ENCODE measurements at places on chromosomes 16 and 17.

GRCh38 chr17:3944485-3945388, 19.5 kb downstream of the ATP2A3 start:
- no peak for DNase-seq

DNA sequence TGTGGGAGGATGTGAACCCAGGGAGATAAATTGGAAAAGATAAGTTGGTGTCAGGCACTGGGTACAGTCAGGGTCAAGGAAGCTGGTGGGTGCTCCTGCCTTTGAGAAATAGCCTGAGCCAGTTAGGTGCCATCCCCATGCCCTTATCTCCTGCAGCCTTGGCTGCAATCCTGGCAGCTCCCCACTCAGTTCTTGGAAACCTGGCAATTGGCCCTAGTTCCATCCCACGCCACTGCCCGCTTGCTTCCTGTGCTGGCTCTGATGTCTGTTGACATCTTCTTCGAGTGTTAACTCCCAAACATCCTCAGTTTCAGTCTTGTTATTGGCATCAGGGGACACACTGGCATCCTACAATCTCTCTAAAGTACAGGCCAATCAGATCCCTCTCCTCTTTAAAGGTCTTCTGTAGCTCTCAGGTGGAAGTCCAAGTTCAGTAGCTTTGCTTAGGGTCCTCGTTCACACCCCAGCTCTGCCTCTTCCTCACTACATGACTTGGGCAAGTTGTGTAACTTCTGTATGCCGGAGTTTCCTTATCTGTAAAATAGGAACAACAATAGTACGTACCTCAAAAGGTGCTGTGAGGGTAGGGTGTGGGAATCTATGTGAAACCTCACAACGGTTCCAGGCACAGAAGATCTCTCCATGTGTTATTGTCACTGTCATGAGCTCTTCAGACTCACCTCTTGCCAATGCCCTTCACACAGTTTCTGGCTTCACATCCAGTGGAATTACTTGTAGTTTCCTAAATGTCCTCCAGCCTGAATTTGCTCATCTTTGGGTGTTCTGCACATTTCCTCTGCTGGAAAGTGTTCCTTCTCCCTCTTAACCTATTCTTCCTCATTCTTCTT, 13.5 kb upstream of the PRKAR1A start:
- DNase-seq = no peak

DNA sequence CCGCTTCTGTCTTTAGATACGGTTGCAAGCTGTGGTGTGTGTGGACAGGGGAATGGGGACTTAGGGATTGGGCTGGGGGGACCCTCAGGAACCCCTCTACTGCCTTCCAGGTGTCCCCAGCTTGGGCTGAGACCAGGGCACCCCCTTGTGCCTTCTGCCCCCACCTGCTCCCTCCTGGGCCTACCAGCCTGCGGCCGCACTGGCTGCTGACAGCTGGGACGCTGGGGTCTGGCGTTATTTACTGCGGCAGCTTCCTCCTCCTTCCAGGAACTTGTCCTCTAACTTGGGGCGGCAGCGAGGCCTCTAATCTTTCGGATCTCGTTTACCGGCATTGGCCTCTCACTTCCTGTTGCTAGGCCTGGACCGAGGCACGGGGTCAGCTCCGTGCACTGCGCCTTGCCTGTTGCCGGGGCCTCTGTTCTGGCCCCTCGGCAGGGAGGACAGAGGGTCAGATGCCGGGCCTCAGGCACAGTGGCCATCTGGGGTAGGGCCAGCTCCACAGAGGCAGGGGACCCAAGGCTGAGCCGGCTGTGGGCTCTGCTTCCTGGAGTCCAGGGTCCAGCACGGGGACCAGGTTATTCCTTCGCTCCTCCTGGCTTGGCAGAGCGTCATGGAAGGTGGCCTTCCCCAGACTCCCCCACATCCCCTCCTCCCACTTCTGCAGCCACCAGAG, 31.8 kb downstream of the TMEM235 start:
- peak; percentile 21 for DNase-seq

DNA sequence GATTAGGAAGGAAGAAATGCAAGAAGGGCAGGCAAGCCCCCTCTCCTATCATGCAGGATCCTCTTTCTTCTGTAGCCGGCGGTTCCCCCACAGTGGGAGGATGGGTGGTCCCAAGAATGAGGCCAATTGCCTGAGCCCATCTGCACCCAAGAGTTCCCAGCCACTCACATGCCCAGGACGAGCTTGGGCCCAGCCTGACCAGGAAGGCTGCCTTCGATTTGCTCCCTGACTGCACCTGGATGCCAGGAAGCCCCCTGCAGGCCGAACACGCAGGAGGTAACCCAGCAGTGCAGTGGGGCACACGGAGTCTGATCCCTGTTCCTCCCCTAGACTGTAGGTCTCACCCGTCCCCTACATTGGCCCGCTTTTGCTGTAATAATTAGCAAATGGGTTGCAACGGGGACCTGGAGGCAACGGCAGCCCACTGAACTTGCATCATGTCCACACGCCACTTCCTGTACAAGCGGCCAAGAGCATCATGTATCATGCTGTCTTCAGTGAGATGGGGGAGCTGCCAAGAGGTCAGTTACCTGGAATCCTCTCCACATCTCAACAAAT, 67.5 kb downstream of the AMFR start:
- no peak for DNase-seq

DNA sequence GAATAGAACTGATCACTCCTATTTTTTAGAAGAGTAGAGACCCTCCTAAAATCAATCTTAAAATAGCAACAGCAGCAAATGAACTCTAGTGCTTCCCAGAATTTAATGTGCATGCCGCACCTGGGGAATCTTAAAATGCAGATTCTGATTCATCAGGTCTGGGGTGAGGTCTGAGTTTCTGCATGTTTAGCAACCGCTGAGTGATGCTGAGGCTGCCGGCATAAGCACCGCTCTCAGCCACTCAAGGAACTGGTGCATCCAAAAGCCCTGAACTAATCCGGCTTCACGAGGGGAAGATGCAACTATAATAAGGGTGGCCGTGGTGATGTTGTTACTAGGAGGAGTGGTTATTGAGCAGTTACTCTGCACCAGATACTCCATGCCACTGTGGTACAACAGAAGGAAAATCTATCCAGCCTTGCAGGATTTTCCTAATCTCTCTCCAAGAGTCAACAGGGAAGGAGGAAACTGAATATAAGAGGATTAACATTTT, 19.7 kb downstream of the SDK2 start:
- DNase-seq = no peak

DNA sequence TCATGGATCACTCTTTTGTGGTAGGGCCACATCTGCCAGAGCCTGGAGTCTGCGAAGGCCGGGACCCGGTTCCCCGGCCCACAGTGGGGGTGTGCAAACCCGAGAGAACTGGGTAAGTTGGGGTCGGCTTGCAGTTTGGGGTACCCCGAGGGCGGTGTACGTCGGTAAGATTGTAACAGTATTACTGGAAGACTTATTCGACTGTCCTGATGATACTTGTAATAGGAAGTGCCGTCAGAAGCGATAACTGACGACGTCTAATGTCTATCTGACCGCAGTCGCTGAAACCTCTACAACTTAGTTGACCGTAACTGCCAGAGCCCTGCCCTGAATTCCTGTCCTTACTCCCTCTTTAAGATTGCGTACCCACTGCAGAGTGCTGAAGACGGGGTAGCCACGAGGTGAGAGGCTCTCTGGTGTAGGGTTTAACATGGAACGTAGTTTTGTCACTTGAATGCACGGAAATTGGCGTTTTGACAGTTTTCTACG, 24.0 kb downstream of the TRPV2 start:
- no peak for DNase-seq

GRCh38 chr17:17613708-17614114, 22.2 kb upstream of the PEMT start:
- peak; percentile 11 for DNase-seq

- DNase-seq = no peak
These were observed 5.5 kb upstream of the MAF start for GRCh38 chr16:79605999-79606398.

DNA sequence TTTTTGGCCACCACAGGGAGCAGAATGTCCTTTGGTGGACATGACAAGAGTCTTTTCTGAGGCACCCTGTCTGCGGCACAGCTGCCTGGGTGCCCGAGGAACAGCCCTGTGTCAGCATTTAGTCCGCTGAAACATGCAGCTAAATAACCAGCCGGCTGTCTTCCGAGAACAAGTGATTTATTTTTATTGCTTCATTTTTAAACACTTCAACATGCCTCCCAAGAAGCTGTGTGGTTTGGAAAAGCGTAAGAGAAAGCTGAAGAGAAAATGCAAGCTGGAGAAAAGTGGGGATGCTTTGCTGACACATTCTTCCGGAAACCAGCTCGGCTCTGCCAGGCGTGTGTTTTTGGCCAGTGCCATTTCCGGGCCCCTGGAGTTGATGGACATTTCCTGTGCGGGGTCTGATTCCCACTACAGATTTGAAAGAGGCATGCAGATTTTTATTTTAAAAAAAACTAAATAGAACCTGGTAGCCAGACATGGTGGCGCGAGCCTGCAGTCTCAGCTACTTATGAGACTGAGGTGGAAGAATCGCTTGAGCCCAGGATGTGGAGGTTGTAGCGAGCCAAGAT, 94.7 kb downstream of the SEC14L1 start:
- no peak for DNase-seq

DNA sequence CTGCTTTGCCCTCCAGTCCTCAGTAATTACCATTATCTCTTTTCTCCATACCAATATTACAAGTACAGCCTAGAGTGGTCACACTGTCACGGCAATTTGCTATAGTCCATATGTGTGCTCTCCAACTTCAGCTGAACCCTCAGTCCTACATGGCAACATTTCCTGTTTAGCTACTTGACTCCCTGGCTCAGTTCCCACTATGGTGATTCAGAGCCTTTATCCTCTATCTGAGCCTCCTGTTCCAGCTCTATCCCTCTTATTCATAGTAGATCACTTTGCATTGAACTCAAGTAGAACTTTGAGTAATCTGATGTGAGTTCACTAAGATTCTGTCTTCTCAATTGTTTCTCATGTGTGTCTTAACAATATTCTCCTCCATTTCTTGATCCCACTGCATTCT, 43.7 kb upstream of the GOSR1 start:
- no peak for DNase-seq

DNA sequence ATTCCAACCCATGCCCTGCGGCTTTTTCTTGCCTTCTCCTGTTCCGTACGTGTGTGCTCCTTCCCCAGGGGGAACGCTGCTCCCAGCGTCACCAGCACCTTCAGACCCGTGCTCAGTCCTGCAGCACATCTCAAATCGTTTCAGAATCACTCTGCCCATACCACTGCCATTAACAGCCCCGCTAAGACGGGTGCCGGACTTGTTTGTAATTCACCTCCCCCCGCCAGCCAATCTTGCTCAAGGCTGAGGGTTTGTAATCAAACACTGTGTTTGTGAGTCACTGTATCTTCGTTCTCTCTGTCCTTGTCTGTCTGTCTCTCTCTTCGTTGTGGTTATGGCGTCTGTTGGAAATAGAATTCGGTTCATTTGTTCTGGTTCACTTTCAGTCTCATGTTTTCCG, 17.3 kb downstream of the CARD14 start:
- no peak for DNase-seq

DNA sequence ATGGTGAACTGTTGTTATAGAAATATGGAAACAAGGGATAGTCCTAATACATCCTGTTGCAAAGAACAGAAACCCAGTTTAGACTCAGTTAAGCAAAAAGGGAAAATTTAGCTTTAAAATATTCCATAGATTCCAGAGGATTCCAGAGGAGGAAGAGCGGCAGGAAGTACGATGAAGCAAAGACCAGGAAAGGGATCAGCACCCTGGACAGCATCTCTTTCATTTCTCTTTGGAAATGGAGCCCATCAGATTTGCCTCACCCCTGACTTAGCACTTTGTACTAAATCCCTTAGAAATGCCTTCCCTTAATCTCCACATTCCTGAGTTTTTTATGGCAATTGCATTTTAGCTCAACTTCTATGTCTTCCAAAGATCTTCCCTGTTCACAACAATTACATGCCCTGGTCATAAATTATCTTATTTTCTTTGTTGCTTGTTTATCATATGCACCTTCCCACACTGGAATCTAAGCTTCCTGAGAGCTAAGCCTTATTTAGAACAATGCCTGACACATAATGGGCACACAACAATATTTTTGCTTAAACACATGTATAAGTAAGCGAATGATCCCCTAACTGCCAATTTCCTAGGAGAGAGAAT, 150.0 kb upstream of the RBFOX1 start:
- no peak for DNase-seq

- no peak for DNase-seq
These were observed 56.3 kb upstream of the SMIM36 start for GRCh38 chr17:55567240-55568214.

GRCh38 chr16:79206889-79207288, 393.6 kb downstream of the MAF start:
- DNase-seq = no peak

DNA sequence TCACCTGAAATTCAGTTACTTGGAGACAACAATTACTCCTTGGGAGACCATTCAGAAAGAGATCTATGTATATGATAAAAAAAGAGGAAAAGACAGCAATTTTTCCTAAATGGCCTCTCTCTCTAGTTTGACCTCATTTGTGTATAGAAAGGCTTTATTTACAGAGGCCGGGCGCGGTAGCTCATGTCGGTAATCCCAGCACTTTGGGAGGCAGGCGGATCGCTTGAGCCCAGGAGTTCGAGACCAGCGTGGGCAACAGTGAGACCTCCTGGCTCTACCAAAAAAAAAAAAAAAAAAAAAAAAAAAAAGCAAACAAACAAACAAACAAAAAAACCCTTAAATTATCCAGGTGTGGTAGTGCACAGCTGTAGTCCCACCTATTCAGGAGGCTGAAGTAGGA, 20.7 kb downstream of the GRB2 start:
- no peak for DNase-seq

GRCh38 chr16:2170080-2170479, 14.5 kb downstream of the TRAF7 start:
- DNase-seq = no peak

GRCh38 chr16:66354034-66354909, 12.2 kb upstream of the CDH5 start:
- no peak for DNase-seq

GRCh38 chr16:73059779-73060615, 12.1 kb upstream of the ZFHX3 start:
- no peak for DNase-seq

GRCh38 chr16:46900455-46901235, 16.5 kb downstream of the GPT2 start:
- no peak for DNase-seq

DNA sequence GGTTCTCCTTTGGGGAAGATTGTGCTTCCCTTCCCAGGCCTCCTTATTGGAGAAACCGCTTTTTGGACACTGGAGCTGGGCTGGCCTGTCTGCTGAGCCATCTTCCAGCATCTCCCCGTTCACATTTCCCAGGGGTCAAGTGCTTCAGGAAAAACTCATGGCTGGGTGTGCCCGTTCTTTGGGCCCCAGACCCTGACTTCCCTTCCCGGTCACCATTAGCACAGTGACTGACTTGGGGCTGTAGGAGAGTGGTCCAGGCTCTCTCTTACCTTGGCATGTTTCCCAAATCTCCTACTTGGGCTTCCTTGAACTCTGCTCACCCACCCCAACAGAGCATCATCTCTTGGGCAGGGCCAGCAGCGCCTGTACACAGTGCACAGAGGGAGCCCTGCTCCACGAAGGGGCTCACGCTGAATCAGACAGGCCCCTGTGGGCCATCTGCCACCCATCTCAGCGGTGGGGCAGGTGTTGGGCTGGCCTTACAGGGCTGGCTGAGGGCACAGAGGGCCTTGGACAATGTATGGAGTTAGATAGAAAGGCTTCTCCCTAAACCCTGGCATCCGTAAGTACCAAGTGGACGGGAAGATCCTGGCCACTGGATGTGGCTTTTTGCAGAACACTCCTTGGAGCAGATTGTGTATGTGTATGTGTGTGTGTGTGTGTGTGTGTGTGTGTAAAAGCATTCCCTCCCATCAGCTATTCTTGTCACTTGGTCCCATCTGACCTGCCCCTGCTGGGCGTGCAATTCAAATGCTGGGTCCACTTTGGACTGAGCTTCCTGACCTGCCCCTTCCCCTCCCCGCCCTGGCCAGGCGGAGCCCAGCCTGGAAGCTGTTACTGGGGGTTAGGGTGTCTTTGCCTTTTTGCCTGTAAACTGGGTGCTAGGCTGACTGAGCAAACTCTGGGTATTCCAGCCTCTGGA, 24.9 kb upstream of the CDC42EP4 start:
- DNase-seq = no peak

All from activated naive CD4-positive, alpha-beta T cell (primary cell).